ENCODE measurements at places on chromosomes 6 and 20. TPM values are rescaled to one million over a fixed set of nuclear protein-coding genes. Genes with fewer than 3 reads are reported as not detected.

Gene ADGRG6
- total RNA-seq, result 0.52 TPM

Gene CDH22
- total RNA-seq, result not detected

Gene ANGPT4
- not detected for total RNA-seq

Gene DEFB112
- total RNA-seq, result not detected

Gene CD164
- total RNA-seq, result 275 TPM

Gene TFAP2A
- not detected for total RNA-seq

Gene FOXC1
- not detected for total RNA-seq

Gene PRSS16
- 1.5 TPM for total RNA-seq

Gene LMBRD1
- 23.5 TPM for total RNA-seq

Gene RAET1L
- not detected for total RNA-seq

Gene VNN1
- total RNA-seq, result not detected

Gene LPA
- total RNA-seq, result not detected

Gene EFCAB8
- total RNA-seq, result 0.94 TPM

Gene GABRR2
- 0.77 TPM for total RNA-seq

Gene WFDC5
- not detected for total RNA-seq

Gene DAAM2
- not detected for total RNA-seq

Gene SNAI1
- 0.15 TPM for total RNA-seq

Gene TBC1D20
- 31.6 TPM for total RNA-seq

Gene SOX18
- total RNA-seq, result 0.15 TPM

Gene IL22RA2
- not detected for total RNA-seq

Gene BMP5
- not detected for total RNA-seq

Gene IFT52
- 14.0 TPM for total RNA-seq

Gene DDX43
- total RNA-seq, result 1.7 TPM

Gene RXRB
- 45.0 TPM for total RNA-seq

Gene SLC17A2
- total RNA-seq, result not detected
